Amniotic stem cell (primary cell): ENCODE measurements at places on chromosomes 3 and 15.
A peak's percentile ranks its signal among the peaks of the same experiment; 100 is the strongest.

GRCh38 chr15:67389975-67390374 is 131.0 kb upstream of the C15orf61 start:
- no peak for DNase-seq

- no peak for DNase-seq
Measured at GRCh38 chr3:98746882-98747281, 16.3 kb upstream of the ST3GAL6 start.

DNA sequence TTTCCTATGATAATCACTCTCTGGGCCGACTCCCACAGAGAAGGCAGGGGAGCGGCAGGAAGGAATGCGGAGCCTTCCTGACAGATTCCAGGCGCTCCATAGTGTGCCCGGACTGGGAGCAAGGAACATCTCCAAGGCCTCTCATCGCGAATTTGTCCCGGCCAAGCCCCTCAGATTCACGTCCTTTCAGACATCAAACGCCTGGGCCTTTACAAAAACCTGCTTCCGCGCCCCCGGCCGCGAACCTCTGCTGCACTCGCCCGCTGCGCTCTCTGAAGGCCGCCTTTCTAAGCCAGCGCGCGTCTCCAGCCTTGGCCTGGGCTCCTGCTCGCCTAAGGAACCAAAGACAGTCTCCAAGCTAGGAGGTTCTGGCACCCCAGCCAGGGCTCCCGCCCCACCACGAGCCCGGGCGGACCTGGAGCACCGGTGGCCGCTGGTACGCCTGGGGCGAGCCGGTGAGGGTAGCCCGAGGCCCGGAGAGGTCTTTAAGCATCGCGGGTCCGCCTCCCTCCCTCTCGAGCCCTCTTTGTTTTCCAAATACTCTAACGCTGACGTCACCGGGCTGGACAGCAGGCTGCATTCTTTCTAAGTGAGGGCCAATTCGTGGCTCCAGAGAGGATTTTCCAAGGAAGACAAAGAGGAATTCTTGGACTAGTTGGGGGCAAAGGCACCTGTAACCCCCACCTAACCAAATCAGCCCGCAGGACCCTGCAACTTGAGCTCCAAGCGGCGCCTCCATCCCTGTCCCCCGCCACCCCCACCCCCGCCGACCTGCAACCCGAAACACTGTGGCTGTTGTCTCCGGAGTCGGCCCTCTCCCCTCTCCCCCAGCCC is 759 bp downstream of the AMOTL2 start:
- peak; percentile 84 for DNase-seq

DNA sequence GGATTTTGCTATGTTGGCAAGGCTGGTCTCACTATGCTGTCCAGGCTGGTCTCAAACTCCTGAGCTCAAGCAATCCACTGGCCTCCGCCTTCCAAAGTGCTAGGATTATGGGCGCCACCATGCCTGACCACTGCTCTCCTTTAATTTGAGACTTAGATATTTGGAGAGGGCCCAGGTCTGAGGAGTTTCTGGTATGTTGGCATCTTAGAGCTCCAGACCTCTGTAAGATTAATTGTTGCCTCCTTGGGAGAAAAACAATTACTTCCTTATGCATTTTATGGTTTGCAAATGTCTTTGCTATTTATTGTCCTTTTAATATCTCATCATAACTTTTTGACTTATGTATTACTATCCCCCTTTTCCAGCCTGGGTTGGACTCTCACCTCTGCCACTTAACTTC is 2.9 kb downstream of the ZNF774 start:
- DNase-seq: no peak

GRCh38 chr15:29601811-29602210 is 220.5 kb downstream of the TJP1 start:
- DNase-seq: no peak

- DNase-seq: no peak
Measured at GRCh38 chr3:38454884-38455638, 1.4 kb downstream of the ACVR2B start.

- no peak for DNase-seq
Measured at GRCh38 chr15:67753891-67754290, 71.4 kb upstream of the SKOR1 start.

DNA sequence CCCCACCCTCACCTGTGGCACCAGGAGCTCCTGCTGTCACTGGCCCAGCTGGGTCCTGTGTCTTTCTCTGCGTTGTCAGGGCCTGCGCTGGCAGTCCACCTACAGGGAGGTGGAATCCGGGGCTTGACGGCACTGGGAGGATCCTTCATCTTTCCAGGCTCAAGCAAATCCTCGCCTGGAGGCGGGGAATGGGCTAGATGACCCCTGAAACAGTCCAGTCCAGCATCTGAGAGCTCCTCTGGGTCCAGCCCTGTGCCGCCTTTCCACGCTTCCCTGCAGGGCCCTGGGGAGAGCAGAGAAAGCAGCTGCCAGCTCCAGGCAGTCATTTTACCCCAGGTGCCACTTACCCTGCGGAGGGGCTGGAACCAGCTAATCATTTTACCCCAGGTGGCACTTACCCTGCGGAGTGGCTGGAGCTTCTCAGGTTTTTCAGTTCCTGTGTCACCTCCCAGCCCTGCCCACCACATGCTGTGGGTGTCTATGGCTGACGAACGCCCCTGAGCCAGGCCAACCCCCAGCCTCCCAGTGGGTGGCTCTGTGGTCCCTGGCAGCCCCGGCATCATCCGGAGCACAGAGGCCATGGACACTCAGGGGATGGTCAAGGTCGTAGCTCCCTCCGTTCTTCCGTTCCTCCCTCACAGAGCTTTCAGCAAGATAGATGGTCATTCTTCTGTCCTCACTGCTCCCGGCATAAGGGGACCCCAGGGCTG is 17.9 kb upstream of the ADIPOQ start:
- no peak for DNase-seq

DNA sequence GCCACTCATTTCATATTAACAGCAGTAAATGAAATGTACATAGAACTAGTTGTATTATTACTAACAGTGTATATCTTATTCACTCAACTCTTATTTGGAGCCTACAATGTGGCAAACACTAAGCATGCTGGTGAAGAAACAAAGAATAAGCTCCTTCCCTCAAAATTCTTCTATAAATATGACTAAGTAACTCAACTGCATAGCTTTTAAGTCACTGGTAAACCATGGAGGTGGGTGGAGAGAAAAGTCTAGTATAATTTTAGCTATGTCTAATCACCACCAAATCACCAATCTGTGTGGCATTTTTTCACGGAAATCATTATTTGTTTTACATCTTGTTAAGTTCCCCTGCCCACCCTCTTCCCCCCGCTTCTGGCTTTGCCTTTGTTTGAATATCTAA is 17.5 kb downstream of the COPS2 start:
- no peak for DNase-seq

DNA sequence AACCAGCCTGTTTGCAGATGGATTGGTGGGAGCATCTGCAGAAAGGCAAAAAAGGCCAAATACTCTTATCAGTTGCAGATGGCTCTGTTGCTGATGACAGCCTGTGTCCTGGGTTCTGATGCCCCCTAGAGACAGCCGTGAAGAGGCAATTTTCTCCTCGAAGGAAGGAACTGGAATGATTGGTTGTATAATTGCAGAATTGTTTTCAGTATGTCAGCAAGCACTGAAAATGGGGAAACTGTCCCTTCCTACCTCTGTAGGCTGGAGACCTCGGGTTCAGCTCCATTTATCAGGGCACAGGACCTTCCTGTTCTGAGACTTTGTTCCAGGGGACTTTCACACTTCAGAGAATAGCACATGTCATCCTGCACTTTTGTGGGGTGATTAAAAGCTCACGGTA is 103.0 kb downstream of the PGPEP1L start:
- no peak for DNase-seq

DNA sequence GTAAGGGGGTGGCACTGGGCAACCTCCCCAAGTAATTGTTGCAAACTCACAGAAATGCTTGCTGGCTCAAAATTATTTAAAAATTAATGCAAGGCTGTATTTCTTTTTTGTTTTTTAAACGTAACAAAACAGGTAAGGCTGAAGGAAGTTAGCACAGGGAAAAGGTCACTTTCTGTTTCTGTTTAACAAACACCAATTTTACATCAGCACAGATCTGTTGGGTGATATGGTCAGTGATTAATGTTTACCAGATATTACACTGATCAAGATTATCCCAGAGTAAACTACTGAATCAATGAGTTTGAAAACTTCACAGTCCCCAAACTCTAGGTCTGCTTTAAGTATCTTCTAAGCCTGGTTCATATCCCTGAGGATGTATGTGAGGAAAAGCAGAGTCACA is 558.0 kb downstream of the FOXP1 start:
- no peak for DNase-seq

GRCh38 chr3:120298996-120299395 is 14.0 kb upstream of the GPR156 start:
- DNase-seq: no peak
